Motor neuron (in vitro differentiated cells): ENCODE measurements at places on chromosomes 16 and 17.

DNA sequence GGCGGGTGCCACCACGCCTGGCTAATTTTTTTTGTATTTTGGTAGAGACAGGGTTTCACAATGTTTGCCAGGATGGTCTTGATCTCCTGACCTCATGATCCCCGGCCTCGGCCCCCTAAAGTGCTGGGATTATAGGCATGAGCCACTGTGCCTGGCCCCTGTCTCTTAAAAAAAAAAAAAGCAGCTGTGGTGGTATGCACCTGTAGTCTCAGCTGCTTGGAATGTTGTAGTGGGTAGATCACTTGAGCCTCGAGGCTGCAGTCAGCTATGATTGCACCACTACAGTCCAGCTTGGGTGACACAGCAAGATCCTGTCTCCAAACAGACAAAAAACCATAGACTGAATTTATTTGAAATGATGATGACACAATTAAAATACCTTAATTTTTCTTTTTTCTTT lies 24.3 kb downstream of the CDK12 start:
- no peak for ATAC-seq

GRCh38 chr17:8905331-8905730 lies 37.9 kb upstream of the PIK3R6 start:
- ATAC-seq, result no peak

- ATAC-seq, result peak; percentile 87
Observed at GRCh38 chr16:5033256-5034166, at the start of gene NAGPA. Gene NAGPA, minus strand, starts transcription at chr16:5033935. Its CDS starts 21 bp downstream, at chr16:5033914.

DNA sequence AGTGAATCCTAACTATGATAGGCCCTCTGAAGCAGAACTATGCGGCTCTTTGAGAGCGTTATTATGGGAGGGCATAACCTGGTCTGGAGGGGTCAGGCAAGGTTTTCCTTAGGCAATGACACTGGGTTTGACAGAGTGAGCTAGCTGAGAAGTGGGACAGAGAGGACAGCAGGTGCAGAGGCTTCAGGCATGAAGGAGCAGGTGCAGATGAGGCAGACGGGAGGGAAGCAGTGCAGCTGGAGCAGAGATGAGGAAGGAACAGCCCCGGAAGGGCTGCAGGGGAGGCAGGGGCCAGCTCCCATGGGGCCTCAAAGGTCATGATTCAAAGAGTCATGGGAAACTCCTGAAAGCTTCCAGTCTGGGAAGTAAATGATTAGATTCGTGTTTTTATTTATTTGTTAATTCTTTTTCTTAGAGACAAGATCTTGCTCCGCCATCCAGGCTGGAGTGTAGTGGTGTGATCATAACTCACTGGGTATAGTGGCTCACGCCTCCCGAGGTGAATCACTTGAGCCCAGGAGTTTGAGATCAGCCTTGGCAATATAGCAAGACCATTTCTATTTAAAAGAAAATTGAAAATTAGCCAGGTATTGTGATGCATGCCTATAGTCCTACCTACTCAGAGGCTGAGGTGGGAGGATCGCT lies 5.4 kb downstream of the MARCHF10 start:
- ATAC-seq, result no peak

- peak; percentile 29 for ATAC-seq
Observed at GRCh38 chr17:36611345-36612072, 10.1 kb downstream of the MRM1 start.

DNA sequence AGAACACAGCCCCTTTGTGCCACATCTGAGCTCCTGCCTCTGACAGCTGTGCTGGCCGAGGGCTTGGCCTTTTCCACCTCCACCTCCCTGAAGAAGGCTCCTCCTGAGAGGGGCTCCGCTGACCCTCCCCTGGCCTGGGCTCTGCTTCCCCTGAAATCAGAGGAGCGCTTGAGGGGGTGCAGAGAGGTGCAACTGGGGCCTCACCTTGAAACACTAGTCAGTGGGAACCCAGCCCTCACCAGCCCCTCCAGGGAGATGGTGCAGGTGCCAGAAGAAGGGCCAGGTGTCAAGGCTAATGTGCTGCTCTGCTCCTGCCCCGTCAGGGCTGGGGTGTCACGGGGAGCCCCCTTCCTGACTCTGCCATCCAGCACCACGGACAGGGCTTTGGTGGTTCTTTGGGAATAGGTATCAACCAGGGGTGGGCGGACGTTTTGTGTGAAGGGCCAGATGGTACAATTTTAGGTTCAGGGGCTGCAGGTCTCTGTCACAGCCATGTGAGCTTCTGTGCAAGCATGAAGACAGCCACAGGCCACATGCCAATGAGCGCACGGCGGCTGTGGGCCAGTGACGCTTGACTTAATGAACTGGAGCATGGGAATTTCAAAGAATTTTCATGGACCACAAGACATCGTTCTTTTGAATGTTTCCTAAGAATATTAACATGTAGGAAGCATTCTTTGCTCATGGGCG lies 2.1 kb upstream of the ZG16B start:
- no peak for ATAC-seq

GRCh38 chr16:86826941-86827340 lies 248.6 kb downstream of the FOXL1 start:
- ATAC-seq, result peak; percentile 29

- ATAC-seq, result no peak
Observed at GRCh38 chr16:3413730-3414379, 12.8 kb downstream of the ZNF174 start.

DNA sequence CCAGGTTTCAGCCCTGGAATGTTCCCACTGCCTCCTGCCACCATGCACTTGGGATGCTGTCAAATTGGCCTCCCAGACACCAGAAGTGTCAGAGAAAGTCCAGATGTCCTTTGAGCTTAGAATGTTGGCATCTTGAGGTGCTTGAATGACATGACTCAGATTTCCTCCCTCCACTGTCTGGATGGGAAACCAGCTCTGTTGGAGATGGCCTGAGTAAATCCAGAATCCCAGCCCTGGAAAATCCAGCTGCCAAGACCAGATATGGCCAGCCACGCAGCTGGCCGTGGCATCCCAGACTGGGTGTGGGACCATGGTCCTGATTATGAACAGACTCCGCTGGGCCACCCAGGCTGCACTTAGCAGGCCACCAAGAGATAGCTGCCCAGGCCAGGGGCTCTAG lies 57.0 kb upstream of the CLEC3A start:
- ATAC-seq, result no peak

- no peak for ATAC-seq
Observed at GRCh38 chr17:77906377-77906871, 52.1 kb upstream of the TNRC6C start.

DNA sequence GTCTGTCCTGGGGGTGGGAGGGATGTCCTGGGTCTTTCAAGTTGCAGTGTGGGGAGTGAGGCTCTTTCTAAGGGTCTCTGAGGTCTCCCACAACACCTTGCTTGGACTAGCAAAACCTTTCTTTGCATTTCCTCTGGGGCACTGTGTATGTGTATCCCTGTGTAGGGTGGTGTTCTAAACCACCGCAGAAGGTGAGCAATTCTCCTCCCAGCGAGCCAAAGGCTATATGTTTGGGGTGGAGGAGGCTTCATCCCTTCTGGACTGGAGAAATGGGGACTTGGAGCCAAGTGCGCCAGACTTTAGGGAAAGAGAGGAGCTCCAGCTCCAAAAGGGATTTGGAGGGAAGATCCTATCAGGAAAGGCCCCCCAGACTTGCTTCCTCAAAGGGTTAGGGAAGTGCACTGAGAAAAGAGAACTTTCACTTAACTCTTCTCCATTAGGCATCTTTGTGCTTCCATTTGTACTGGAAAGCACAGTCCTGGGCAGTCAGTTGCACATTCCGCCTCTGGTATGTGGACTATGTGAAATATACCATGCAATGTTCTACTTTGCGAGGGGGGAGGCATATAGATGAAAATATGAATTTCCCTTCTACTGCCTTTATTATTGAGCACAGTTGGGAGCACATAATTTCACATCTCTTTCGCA lies 18.9 kb upstream of the HOXB9 start:
- ATAC-seq, result no peak

GRCh38 chr17:42210046-42210445 lies 15.8 kb upstream of the GHDC start:
- ATAC-seq, result no peak

DNA sequence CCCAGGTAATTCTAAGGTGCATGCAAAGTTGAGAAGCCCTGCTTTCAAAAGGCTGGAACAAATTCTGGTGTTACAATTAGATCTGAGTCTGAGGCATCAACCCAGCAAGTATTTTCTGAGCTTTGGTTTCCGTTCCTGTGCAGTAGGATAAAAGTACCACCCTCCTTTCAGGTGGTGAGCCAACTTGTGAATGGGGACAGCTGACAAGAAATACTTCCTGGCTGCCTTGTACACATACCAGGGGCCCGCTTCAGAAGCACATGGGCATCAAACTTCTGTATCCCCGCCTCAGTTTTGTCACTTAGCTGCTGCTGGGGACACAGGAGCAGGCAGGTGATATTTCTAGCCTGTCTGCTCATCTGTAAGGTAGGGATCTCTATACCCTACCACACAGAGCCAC lies 252.2 kb downstream of the CPPED1 start:
- ATAC-seq, result no peak

DNA sequence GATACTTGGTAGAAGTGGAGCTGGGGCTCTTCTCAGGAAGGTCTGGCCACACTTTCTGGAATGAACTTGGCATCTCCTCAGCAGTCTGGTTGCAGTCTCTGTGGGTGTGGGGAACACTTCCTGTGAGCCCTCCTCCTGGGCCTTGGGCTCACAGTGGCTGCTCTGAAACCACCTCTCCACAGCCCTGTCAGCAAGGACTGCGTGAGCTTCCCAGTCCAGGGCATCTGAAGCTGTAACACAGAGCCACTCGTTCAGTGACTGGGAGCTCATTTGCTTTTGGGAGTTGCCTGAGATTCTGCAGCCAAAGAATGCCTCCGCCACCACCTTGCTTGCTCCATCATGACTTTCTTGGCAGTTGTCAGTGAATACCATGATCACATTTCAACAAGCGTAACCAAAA lies 60.0 kb downstream of the CLEC16A start:
- no peak for ATAC-seq

- no peak for ATAC-seq
Observed at GRCh38 chr17:55274355-55275255, 9.8 kb downstream of the HLF start.
